Umbilical cord (tissue), 2 donors: ENCODE measurements at places on chromosomes 7 and 10.

- no peak for DNase-seq
Measured at GRCh38 chr10:133205146-133205545, 24.9 kb upstream of the UTF1 start.

GRCh38 chr10:129335942-129336341 is 131.1 kb upstream of the MGMT start:
- DNase-seq, result no peak

- no peak for DNase-seq
Measured at GRCh38 chr7:117949232-117949631, 76.0 kb upstream of the CTTNBP2 start.

- DNase-seq, result no peak
Measured at GRCh38 chr7:87530126-87530525, 54.6 kb upstream of the ABCB4 start.

GRCh38 chr7:116955801-116956476 is 2.6 kb downstream of the ST7 start:
- peak; percentile 52 for DNase-seq

- DNase-seq, result no peak
Measured at GRCh38 chr7:100160067-100160466, 1.5 kb upstream of the TRAPPC14 start.

- DNase-seq, result peak; percentile 7
Measured at GRCh38 chr10:16521311-16522016, at the start of gene C1QL3. Gene C1QL3, minus strand, starts transcription at chr10:16521879. Its CDS starts 814 bp downstream, at chr10:16521065.
